ENCODE measurements at places on chromosomes 1 and 21.

DNA sequence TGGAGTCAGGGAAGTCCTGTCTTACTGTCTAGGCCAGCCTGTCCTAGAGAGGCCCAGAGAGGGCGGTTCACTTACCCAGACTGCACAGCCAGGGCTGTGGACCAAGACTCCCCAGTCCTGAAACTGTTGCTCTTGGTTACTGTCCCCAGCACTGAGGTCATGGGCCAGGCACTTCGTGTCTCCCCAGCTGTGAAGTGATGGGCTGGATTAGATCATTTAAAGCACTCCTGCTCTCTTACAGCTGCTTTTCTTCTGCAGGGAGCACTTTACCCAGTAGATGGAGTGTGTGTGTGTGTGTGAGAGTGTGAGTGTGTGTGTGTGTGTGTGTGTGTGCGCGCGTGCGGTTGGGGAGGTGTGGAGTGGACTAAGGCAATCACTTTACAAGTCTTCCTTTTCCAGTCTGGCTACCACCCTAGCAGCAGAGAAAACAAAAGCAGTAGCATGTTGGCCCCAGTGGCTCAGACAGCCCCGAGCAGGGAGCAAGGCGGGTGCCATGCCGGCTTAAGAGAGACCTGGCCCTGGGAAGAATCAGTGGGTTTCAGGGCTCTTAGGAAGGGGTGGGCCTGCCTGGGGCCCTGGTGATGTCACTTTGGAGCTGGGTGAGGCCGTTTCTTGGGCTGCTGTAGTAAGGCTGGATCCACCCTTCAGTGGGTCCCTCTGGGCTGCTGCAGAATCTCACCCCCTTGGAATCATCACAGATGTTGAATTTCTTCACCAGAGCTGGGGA lies 2.4 kb downstream of the SPSB1 start:
- DNase-seq: no peak

DNA sequence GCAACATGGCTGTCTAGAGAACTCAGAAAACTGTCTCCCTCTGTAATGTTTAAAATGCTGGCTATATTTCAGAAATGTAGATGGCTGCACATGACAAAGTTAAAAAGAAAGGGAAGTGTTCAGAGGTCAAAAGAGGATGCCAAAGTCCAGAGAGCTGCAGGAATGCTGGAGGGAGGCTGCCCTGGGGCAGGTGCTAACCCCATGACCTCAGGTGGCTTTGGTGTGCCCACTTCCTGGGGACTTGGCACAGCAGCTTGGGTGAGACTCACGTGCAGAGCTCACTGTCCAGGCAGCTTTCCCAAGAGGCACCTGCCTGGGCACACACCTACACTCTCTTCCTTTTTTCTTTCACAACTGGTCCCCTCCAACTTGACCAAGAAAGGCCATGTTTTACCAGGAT lies 256.4 kb downstream of the KCNJ6 start:
- DNase-seq: no peak

DNA sequence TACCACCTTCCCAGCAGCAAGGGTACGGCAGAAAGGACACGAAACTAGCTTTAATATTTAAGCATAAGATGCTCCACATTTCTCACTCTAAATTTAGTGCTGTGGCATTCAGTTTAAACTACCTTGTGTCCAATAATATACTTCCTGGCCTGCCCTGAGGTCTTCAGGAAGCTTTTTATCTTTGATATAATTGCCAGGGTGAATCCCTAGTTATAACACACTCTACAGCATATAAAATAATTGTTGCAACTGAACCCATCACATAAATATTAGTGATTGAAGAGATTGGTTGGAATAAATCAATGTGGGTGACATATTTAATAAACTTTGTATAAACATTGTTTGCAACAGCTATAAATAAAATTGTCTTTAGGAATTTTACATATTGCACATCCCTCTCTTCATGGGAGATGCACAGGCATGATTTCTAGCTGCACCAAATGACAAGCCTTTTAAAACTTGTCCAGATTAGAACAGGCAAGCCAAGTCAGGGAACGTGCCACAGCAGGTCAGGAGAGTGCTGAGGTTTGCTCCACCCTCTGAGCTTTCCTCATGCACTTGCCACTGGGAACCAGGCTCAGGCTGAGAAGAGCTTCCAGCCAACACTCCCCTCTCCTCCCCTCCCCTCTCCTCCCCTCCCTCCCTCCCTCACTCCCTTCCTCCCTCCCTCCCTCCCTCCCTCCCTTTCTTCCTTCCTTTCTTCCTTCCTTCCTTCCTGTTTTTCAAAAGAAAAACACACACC lies 623.2 kb upstream of the PKN2 start:
- no peak for DNase-seq

DNA sequence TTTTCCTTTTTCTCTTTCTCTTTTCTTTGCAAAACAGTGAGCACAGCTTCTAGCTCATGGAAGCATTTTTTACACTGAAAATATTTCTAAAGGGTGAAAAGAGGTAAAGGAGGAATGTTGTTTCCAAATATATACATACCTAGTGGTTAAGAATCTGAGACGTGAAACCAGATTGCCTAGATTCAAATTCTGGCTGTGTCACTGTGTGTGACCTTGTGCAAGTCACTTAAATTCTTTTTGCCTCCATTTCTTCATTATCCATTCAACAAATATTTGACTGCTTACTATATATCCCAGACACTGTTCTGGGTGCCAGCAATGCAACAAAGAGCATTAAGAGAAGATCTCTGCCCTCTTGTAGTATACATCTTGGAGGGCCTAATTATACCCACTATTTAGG lies 53.3 kb downstream of the ZFYVE9 start:
- no peak for DNase-seq

DNA sequence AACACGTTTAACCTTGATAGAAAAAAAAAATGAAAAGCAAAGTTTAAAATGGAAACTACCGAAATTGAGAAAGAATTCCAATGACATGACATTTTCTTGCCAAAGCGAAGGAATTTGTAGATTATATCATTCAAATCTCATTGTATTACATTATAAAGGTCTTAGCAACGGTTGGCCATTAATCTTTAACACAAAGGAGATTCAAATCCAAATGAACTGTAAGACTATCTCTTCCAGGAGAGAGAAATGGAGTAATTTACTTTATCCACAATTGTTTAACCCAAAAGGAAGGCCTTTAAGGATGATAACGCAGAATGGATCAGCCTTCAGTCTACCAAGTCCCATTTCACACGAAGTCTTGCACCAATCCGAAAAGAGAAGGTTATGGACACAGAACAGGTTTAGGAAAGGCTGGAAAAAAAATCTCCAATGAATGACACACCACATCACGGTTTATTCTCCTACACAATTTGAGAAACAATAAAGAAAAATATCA lies 1.5 kb downstream of the ENAH start:
- no peak for DNase-seq

- DNase-seq: no peak
Measured at GRCh38 chr1:103333141-103333540, 192.4 kb upstream of the RNPC3 start.

DNA sequence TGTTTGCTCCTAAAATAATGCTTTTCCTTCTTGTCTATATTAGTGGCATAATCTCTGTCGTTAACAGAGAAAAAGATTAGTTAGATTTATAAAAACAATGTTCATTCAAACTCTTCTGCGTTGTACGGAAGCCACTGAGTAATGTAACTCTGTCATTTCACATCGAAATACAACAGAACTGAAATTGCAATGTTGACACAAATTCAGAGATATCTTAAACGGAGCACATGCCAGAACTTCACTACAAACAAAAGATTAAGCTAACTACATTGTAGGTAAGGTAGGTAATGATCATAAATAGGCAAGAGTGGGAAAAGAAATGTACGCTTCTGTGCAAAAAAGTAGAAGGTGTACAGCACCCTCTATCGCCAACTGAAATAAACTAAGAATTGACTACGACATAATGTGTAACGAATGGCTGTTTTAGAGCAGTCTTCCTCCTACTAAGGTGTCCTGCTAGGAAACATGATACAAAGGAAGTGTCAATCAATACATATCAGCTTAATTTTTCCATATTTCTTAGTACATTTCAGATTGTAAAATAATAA lies 56.6 kb downstream of the PCNX2 start:
- no peak for DNase-seq

GRCh38 chr1:25184001-25184762 lies 48.1 kb downstream of the SYF2 start:
- DNase-seq: no peak

DNA sequence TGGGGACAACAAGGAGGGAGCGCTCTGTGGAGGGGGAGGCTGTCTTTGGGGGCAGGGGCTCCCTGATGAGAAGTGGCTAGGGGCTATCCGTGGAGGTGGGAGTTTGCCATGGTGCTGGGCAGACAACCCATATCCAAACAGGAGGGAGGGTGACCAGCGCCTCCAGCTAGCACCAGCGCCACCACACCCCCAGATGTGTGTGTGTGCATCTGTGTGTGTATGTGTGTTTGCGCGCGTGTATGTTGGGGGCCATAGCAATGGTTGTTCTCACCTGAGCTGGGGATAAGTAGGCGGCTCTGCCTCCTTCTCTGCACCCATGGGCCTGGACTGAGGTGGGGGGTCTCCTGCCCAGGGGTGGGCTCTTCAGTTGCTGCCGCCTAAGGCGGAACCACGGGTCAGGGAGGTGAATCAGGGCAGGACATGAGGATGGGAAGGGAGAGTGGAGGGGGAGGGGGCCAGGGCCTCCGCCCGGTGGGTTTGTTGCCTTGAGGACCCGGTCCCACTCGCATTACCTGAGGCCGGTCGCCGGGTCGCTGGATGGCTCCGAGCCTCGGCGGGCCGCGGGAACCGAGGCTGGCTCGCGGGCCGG lies 345 bp downstream of the HPCAL4 start:
- no peak for DNase-seq

DNA sequence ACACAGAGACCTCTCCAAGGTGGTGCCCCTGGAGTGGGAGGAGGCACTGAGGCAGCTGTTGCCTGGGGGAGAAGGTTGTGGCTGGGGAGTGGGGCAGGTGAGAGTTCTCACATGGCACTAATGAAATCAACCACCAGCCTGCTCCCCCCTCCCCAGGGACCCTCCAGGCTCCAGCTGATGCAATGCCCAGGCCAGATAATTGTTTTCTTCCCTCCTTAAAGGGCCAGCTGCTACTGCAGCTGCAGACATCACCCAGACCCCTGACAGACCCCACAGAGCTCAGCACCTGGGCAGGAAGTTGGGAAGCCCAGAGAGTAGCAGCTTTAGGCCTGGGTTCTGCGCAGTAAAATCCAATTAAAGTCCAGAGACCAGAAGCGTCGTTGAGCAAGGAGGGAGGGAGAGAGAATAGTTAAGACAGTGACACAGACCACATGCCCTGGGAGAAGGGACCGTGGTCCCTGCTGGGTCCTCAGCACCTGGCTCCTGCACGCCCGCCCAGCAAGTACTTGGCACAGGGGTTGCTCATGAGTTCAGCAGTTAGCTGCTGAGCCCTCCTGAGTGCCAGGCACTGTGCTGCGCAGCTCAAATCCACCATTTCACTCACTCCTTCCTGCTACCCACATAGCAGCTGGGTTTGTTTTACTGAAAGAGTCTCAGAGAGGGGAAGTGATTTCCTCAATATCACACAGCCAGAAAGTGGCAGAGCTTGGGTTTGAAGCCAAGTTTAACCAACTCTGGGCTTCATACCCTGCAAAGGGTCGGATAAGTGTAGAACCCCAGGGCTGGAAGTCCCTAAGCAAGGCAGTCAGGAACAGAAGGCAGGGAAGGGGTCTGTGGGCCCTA lies 1.9 kb downstream of the RIMS3 start:
- no peak for DNase-seq

DNA sequence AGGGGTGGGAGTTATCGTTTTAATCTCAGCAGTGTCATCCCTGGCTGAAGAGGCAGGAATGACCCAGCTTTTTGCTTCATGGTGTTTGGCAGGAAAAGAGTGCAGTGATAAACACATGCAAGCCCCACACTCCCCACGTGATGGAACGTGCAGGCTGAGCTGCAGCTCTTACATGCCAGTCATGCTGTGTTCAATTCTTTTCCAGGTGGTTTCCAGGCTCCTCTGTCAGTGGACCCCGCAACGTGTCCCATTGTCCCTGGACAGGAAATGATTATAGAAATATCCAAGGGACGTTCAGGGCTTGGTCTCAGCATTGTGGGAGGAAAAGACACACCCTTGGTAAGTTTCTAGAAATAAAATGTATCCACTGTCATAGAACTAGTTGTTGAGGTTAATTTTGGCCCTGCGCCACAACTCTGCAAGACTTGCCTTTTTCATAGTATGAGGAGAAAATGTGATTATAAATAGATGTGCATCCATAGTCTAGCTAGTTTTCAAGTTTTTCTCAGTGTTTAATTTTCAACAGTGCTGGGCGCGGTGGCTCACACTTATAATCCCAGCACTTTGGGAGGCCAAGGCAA lies 110.2 kb upstream of the L1TD1 start:
- no peak for DNase-seq

- DNase-seq: no peak
Measured at GRCh38 chr21:37259426-37259825, 7.7 kb downstream of the VPS26C start.

DNA sequence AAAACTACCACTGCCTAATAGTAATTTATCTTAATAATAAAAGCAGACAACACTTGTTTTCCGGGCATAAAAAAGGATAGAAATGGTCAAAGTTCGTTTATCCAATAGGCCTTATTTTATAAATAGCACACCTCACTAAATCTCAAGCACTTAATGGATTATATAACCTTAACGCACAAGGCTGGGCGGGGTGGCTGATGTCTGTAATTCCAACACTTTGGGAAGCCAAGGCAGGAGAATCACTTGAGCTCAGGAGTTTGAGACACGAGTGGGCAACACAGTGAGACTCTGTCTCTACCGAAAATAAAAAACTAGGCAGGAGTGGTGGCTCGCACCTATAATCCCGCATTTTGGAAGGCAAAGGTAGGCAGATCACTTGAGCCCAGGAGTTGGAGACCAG lies 12.4 kb downstream of the EIF4G3 start:
- DNase-seq: no peak
